ENCODE measurements at places on chromosomes 3 and 15.

GRCh38 chr3:146221276-146221675, 29.6 kb downstream of the PLSCR4 start:
- DNase-seq, result no peak

DNA sequence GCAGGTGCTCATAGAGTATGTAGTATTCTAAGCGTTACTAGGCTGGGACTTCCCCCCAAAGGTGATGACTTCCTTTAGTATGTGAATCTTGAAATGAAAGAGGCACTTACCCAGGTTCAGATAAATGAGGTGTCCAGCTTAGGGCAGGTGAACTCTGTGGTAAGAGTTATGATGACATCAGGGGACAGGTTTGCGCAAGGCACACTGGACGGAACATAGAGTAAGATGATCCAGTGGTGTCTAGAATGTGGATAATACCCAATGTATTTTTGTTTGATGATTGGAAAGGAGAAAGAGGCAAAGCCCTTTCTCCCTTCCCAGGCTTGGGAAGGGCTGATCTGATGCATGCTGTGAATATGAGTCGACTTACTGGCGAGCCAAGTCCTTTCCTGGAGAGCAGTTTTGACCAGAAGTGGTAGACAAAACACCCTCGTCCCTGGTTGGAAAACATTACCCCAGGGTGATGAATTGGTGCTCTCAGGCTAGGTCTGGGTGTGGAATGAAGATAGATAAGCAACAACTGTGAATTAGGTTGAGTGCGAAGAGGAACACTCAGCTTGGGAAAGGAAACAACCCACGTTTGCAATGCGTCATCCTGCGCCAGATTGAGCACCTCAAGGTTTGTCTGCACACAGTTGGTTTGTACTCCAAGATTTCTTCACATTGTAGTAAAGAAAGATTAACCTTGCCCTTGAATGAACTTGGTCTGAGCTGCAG, 124.2 kb downstream of the GHSR start:
- no peak for DNase-seq

DNA sequence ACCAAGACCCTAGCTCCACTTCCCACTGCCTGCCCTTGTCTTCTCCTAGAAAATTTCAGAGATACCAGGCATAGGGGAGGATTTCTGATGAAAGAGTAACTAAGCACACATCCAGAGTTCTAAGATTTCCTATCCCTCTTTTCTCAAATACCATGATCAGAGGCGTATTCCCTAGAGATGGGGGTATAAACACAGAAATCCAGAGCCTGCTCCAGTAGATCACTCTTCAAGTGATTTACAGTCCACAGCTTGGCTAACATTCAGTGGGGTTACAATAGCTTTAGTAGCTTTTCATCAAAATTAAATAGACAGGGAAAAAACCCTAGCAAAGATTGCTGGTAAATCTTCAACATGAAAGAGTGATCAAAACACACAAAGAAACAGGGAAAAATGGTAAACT, 800.7 kb upstream of the GRM7 start:
- DNase-seq, result no peak

DNA sequence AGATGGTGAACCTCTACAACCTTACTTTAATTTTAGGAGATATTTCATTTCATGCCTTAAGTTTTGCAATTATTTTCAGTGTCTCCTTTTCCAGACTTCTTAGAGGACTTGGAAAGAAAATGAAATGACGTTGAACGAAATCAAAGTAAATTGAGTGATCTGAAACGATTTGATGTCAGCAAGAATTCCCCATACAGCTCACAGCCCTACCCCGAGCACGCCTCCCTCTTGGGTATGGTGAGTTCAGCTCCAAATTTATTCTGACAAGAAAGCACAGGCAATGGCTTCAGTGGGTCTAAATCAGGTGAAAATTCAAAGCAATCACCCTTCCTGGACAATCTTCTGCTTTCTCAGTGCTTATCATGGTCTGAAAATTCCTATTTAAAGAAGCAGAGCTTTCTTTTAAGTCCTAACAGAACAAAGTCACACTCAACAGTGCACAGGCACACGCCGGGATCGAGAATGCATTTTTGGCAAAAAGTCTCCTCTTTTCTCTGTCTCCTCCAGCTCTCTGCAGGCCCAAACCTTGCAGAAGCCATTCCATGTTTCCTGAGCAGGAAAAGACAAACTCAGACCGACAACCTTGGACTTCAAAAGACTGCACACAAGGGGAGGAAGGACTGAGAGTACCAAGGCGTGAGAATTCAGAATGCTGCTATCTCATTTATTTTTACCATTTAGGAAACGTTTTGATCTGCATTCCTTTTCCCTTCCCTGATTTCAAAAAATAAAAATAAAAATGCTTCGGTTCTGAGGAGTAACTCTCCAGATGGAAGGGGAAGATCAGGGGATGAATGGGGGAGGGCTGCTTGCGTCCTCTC, 72.0 kb downstream of the CCNL1 start:
- DNase-seq, result no peak

DNA sequence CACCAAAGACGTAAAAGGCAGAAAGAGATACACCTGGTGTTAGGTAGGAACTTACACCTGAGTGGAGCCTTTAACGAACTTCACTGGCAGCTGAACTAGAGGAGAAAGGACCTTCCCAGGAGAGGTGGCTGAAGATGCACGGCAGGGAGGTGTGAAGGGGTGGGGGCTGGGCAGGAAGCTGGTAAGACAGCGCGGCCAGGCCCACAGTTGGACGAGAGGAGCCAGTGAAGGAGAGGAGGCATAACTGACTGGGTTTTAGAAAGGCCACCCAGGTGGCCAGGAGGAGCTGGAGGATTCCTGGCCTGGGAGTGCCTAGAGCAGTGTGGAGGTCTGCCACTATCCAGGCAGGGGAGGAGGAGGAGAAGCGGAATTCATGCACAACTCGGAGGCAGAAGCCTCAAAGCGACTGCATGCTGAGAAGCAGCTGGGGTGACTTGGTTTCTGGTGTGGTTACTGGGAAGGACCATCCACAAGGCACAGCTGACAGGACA, 51.9 kb downstream of the SLC41A3 start:
- no peak for DNase-seq

DNA sequence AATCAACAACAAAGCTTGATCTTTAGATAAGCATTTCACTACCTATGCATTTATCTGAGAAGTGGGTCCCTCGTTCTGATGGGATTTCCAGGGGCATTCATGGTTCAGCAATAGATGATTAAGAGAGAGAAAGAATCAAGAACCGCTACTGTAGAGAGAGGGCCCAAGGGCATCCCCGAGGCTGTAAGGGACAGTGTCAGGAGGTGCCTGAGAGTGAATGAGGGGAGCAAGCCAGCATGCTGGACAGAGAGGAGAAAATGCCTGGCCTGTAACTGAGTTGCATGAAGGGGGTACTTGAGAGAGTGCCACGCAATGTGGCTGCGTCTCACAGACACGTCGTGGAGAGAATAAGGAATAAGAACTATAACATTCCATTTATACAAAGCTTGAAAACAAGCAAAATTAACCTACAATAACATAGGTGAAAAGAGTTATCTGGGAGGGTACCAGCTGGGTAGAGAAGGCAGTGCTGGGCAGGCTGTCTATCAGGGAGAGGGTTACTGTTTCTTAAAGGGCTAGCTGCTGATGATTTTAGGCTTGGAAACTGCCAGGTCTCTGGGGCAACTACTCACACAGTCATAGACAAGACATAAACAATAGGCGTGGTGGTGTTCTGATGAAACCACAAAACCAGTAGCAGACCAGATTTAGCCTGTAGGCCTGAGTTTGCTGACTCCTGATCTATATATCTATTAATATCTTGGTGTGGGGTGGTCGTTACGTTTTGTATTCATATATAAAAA, 374.6 kb upstream of the CFAP20DC start:
- no peak for DNase-seq

- DNase-seq, result no peak
Observed at GRCh38 chr15:99443768-99444446, 121.9 kb upstream of the MEF2A start.
